ENCODE measurements at places on chromosomes 4 and X. TPM values are rescaled to one million over a fixed set of nuclear protein-coding genes. Genes with fewer than 3 reads are reported as not detected.

The BTK gene
- total RNA-seq = 0.08 TPM

The RTL9 gene
- total RNA-seq = 0.06 TPM

The POF1B gene
- total RNA-seq = 2.1 TPM

The S100G gene
- total RNA-seq = not detected

The C4orf36 gene
- 2.5 TPM for total RNA-seq

The ADGRG4 gene
- not detected for total RNA-seq

The MAGEA2B gene
- not detected for total RNA-seq

The SOX3 gene
- total RNA-seq = not detected

The TMPRSS11E gene
- not detected for total RNA-seq

The TKTL2 gene
- total RNA-seq = not detected

The ASB12 gene
- not detected for total RNA-seq

The TTC29 gene
- not detected for total RNA-seq

The FAM9C gene
- not detected for total RNA-seq

The MTTP gene
- total RNA-seq = not detected

The DGAT2L6 gene
- not detected for total RNA-seq

The OTUD6A gene
- total RNA-seq = not detected

The GRK4 gene
- total RNA-seq = 2.0 TPM

The CHRDL1 gene
- total RNA-seq = not detected

The GAGE2A gene
- not detected for total RNA-seq

The SPANXA2 gene
- 0.22 TPM for total RNA-seq

The FAM47B gene
- not detected for total RNA-seq

The PAGE2B gene
- total RNA-seq = not detected

The CFP gene
- total RNA-seq = 0.88 TPM

The SNCA gene
- total RNA-seq = 0.22 TPM

The EMCN gene
- not detected for total RNA-seq

The GABRA4 gene
- not detected for total RNA-seq

The XG gene
- not detected for total RNA-seq

The CXCL13 gene
- total RNA-seq = not detected

The CENPVL2 gene
- not detected for total RNA-seq

The TMPRSS11A gene
- not detected for total RNA-seq

The SUPT20HL1 gene
- total RNA-seq = not detected

The ENOX2 gene
- total RNA-seq = 9.9 TPM

The L1CAM gene
- total RNA-seq = 23.1 TPM

The PABPC1L2A gene
- total RNA-seq = not detected

The TEX13B gene
- total RNA-seq = not detected

The COL4A6 gene
- 15.5 TPM for total RNA-seq

The ZFP92 gene
- total RNA-seq = 0.54 TPM

The SATL1 gene
- not detected for total RNA-seq
